CD8-positive, alpha-beta memory T cell (primary cell): ENCODE measurements at places on chromosomes 5 and 9.

GRCh38 chr5:111535879-111536549 lies 23.7 kb upstream of the STARD4 start:
- DNase-seq, result no peak

DNA sequence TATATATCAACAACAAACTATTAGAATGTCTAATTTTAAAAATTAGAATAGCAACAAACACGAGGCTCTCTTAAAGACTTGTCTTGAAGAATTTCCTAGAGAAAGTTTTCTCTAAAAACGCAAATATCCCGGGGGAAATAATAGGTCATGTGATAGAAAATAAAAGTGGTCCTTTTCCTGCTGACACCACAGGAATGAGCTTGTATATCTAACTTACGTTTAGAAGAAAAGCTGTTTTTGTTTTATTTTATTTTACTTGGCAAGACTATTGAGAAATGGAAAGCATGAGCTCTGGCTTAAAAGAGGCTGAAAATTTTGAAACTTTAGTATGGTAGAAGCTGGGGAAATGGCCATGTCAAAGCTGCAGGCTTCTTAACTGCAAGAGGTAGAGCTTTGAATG lies 465.0 kb downstream of the AGTPBP1 start:
- no peak for DNase-seq

DNA sequence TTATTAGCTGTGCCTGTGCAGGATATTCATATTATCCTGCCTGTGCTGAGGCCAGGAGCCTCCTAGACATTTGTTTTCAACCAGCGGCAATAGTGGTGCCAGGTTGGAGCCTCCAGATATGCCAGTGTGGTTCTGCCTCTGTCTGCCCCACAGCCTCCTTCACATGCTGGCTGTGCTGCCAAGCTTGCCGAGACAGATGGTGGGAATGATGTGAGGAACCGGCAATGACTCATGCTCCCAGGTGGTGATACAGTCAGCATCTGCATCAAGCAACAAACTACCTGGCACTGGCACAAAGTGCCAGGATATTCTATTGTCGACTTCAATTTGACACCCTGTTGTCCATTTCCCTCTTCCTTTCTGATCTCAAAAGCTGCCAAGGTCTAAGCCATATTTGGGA lies 285.7 kb downstream of the CHSY3 start:
- DNase-seq, result no peak

GRCh38 chr9:115988701-115989100 lies 164.9 kb upstream of the PAPPA start:
- DNase-seq, result no peak

DNA sequence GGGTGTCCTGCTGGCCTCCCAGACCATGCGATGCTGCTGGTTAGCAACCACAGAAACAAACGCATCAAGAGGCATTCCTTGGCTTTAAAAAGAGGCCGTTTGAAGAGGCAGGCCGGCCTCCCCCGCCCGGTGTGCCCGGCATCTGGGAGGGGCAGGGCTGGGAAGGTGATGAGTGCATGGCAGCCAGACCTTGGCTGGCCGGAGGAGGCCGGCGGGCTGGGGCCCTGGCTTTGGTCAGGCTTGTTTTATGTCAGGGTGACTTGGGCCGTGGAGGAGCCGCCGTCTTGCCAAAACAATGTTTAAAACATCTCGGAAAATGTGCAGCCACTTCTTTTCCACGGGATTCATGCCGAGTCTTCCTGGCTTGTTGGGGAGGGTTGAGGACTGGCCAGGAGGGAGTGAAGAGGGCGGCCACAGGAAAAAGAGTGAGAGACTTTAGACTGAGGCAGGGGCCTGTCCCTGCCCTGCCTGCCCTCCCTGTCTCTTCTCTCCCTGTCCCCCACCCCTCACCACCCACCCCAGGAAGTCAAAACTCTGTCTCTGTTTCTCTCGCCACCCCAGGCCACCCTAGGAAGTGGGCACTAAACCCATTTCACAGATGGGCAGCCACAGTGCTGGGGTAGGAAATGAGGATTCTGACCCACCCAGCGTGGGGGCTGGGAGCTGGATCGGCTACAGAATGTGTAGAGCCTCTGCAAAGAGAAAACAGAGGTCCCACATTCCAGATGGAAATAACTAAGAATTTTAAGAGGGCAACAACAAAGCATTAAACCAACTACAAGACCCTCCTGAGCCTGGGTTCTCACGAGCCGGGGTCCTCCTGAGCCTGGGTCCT lies 143.0 kb downstream of the RXRA start:
- DNase-seq, result no peak
